Ovary (tissue), 10 donors: ENCODE measurements at places on chromosomes 7 and 10. TPM values are rescaled to one million over a fixed set of nuclear protein-coding genes. Genes with fewer than 3 reads are reported as not detected.

SPDYE2B gene
- total RNA-seq = not detected

WDFY4 gene
- total RNA-seq = 4.2 TPM

ZNF487 gene
- total RNA-seq = 8.7 TPM

DNA sequence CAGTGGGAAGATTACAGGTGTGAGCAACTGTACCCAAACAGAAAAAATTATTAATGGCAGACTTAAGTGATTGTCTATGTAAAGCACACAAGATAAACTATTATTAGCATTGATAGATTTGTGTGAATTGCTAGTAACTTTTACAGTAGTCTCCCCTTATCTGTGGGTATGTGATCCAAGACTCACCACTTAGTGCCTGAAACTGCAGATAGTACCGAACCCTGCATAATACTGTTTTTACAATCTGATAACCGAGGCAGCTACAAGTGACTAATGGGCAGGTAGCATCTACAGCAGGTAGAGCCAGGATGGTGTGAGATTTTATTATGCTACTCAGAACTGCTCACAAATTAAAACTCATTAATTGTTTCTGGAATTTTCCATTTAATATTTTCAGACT is 31.5 kb downstream of the MPLKIP start:
- no peak overlapping the region for H3K27ac ChIP-seq
- peaks cover 7% of the 10 kb centered on the region for H3K4me1 ChIP-seq
- no peak for DNase-seq
- no peaks in the 10 kb centered on the region for H3K36me3 ChIP-seq
- H3K4me3 ChIP-seq = no peak overlapping the region

DNA sequence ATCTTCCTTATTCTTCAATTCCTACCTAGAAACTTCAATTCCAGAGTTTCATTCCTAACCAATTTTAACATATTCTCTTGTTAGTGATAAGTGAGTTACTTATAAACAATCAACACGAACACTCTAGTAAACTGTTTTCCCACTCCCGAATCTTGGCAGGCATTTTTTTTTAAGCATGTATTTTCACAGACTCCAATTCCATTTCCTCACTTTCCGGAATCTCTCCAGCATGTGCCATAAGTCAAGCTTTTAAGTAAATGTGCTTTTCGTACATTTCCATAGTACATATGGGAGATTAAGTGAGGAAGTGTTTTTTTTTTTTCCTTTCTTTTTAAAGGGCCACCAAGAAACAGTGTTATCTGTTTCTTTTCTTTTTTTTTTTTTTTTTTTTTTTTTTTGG is 89.1 kb downstream of the FGFR2 start:
- DNase-seq = no peak
- no peaks in the 10 kb centered on the region for H3K4me1 ChIP-seq
- no peaks in the 10 kb centered on the region for H3K27me3 ChIP-seq
- H3K27ac ChIP-seq = no peak overlapping the region
